ENCODE measurements at places on chromosomes 5 and 9.
A peak's percentile ranks its signal among the peaks of the same experiment; 100 is the strongest.

DNA sequence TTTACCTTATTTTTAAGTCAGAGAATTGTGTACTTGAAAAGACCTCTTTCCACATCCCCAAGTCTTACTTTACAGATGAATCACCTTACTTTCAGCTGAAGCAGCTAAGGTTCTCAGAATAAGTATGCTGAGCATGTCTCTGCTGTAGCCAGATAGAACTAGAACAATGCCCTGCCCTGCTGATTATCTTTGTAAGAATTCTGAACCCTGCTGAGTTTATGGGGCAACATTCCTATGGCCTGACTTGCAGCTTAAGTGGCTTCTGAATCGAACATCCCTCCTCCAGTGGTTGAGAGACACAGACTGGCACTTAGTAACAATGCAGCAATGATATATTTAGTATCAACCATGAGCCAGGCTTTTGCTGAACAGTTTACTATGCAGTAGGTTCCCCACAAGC, 592.0 kb upstream of the WWC1 start:
- peak; percentile 98 for DNase-seq

- no peak for DNase-seq
Measured at GRCh38 chr5:154284433-154284832, 93.9 kb downstream of the GALNT10 start.

GRCh38 chr5:142685418-142686209, at the start of gene FGF1:
Gene FGF1, minus strand, starts transcription at chr5:142686090. Its CDS starts 71,963 bp downstream, at chr5:142614127.
- DNase-seq = no peak

DNA sequence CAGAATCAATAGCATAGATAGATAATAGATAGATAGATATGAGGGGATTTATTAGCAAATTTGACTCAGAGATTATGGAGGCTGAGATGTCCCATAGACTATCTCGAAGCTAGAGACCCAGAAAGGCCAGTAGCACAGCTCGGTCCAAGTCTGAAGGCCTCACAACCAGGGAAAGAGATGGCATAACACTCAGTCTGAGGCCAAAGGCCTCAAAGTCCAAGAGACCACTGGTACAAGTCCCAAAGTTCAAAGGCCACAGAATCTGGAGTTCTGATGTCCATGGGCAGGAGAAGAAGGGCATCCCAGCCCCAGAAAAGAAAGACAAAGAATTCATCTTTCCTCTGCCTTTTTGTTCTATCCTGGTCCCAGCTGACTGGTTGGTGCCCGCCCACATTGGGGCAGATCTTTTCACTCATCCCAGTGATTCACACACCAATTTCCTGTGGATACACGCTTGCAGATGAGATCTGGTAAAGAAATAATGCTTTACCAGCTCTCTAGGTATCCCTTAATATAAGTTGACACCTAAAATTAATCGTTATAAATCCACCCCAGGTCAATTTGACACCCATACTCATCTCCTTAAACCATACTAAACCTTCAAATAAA, 127.8 kb upstream of the FBN2 start:
- no peak for DNase-seq

DNA sequence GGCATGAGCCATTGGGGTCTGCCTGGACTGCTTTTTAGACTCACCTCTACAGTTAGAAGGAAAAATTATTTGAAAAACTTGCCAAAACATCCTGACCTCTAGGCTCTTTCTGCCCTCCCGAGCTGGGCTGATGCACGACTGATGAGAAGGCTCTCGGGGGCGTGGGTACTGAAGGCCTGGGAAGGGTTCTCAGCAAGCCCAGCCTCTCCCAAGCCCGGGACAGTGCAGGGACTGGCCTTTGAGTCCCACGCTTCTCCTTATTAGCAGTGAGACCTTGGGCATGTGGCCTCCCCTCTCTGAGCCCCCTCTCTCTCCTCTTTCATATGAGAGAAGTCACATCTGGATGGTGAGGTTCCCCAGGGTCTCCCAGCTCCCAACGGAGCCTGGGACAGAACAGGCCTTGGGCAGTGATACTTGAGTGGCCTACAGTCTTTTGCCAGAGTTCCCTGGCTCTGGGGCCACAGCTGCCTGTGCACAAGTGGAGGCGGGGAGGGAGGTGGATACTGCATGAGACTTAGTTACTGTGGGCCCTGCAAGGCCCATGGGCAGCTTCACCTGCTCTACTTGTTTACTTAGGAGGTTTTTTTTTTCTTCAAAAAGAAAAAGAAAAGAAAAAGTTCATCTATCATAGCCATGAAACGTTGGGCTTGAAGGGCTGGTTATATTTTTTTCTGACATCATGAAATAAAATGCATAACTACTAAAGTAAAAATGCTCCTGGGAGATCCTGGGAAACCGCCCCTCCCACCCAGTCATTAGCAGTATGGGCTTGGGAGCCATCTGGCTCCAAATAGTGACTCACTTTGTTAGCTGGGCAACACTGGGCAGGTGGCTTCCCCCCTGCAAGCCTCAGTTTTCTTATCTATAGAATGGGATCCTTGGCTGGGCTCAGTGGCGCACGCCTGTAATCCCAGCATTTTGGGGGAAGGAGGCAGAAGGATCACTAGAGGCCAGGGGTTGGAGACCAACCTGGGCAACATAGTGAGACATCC, 139.4 kb downstream of the GAPVD1 start:
- DNase-seq = no peak

GRCh38 chr5:169325273-169325672, 24.3 kb upstream of the SLIT3 start:
- DNase-seq = no peak

- DNase-seq = no peak
Measured at GRCh38 chr9:87885484-87886189, 3.0 kb downstream of the SPATA31E1 start.

DNA sequence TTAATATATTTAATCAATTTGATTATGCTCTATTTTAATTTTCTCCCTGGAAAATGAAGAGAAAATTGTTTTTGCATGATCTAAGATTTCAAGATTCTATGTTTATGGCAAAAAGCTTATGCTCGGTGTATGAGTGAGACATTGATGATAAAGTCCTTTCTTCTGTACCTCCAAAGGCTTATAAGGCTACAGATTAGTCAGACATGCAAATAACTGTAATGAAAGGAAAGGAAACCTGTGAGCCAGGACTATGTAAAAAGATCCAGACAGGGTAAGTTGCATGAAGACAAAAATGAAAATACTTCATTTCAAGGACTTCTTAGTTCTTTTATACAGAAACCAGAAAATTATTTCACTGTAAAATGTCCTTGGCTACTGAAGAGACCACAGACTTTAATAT, 52.2 kb upstream of the EDIL3 start:
- DNase-seq = no peak

- no peak for DNase-seq
Measured at GRCh38 chr5:170701334-170701733, 82.2 kb upstream of the GABRP start.

- no peak for DNase-seq
Measured at GRCh38 chr5:87829217-87829551, 416.5 kb upstream of the CCNH start.

DNA sequence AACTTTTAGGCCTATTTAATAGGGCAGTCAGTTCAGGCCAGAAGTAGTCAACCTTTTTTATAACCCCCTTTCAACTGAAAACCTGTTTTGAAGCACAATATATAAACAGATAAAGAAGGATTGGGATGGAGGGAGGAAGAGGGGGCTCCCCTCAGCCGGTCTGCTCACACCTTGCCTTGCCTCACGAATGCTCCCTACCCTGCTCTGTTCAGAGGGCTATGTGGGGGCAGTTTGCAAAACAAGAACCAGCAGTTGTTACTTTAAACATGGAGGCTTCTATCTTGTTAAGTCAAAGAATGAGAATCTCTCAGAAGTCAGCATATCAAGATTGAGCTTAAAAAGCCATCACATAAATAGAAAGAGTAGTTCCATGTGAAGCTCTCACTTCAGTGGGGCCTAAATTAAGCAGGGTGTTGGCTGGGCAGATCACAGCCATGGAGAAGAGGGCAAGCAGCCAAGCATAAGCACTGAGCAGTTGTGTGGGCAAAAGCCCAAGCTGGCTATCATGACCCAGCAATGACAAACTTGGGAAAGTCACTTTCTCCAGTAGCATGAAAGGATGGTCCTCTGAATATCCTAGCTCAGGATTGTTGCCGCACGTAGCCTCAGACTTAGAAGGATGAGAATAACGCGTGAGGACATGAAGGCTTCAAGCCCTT, 70.6 kb downstream of the ALDH1A1 start:
- no peak for DNase-seq

- DNase-seq = peak; percentile 3
Measured at GRCh38 chr9:128505414-128505765, 871 bp downstream of the GLE1 start.

DNA sequence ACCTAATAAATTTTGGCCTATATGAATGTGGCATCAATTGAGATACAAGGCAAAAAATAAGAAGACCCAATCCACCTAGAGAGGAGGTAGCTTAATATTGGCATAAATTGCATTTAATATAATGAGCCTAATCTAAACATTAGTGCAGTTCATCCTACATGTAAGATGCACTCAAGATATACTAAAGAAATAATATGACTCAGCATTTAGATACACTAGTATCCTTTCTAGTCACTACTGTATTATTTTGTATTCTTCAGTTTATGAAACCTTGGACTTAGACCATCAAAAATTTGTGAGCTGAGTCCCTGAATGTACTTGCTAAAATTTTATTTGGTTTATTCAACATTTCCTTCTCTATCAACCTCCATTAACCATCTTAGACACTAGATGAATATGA, 104.7 kb downstream of the RAB3C start:
- no peak for DNase-seq

DNA sequence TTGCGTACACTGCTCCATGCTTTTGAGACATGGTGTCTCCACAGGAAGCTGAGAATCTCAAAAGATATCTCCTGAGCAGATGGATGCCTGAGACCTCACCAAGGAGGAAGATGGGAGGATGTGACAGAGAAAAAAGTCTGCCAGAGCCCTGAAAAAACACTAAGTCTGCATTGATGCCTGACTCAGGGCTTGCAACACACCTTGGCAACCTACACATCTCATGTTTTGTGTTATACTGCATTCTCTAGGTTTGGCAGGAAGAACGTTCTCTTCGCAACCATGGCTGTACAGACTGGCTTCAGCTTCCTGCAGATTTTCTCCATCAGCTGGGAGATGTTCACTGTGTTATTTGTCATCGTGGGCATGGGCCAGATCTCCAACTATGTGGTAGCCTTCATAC, 19.2 kb downstream of the SLC22A4 start:
- DNase-seq = peak; percentile 26

DNA sequence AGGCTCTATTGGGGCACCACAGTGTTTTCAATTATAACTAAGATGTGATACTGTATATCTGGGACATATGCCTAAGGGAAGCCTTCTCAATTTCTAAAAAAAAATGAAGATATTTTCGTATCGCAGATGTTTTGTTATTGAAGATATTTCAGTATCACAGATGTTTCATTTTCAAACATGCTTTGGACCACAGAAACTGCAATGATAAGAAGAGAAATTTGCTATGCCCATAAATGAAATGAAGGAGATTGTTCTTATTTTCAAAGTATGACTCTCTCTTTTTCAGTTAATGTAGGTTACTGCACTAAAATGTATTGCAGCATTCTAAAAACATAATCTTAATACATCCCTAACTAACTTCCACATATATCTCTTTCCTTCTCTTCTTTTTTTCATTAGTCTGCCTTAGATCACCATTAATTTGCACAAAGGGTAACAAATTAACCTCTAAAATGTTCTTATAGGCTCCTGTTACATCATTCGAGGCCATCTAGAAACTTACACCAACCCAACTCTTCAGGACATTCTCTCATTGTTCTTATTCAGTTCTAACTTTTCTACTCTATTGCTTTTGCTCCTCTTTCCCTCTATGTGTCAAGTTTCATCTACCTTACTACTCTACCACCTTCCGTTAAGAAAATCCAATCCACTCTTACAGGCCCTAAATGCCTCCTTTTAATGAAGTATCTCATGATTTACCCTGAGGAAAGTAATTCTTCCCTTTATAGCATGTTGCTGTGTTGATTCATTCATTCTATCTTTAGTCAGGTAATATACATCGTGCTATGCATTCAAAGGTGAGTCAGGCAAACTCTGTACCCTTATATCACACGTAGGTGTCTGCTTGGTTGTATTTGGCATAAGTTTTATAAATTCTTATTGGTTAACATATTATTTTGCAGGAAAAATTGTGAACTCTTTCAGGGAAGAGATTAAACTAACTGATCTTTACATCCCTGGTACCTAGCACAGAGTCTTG, 70.5 kb downstream of the ST8SIA4 start:
- DNase-seq = no peak

GRCh38 chr5:10118150-10118549, 131.5 kb downstream of the ATPSCKMT start:
- DNase-seq = no peak

GRCh38 chr5:56649569-56649968, 165.8 kb upstream of the MAP3K1 start:
- peak; percentile 44 for DNase-seq

- no peak for DNase-seq
Measured at GRCh38 chr5:108728566-108729241, 19.0 kb upstream of the FER start.

DNA sequence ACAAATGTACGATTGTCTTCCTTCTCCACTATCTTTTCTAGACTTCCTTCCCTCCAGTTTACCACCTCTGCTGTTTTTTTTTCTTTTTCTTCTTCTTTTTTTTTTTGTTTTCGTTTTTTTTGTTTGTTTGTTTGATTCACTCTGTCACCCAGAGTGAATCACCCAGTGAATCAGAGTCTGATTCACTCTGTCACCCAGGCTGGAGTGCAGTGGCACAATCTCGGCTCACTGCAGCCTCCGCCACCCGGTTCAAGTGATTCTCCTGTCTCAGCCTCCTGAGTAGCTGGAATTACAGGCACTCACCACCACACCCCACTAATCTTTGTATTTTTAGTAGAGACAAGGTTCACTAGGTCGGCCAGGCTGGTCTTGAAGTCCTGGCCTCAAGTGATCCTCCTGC, 375.7 kb downstream of the NTRK2 start:
- no peak for DNase-seq

GRCh38 chr5:58452566-58453258, 7.2 kb downstream of the PLK2 start:
- no peak for DNase-seq

GRCh38 chr9:34624475-34625185, 4.2 kb downstream of the ARID3C start:
- no peak for DNase-seq

GRCh38 chr5:80703291-80703690, 48.5 kb upstream of the DHFR start:
- DNase-seq = no peak

DNA sequence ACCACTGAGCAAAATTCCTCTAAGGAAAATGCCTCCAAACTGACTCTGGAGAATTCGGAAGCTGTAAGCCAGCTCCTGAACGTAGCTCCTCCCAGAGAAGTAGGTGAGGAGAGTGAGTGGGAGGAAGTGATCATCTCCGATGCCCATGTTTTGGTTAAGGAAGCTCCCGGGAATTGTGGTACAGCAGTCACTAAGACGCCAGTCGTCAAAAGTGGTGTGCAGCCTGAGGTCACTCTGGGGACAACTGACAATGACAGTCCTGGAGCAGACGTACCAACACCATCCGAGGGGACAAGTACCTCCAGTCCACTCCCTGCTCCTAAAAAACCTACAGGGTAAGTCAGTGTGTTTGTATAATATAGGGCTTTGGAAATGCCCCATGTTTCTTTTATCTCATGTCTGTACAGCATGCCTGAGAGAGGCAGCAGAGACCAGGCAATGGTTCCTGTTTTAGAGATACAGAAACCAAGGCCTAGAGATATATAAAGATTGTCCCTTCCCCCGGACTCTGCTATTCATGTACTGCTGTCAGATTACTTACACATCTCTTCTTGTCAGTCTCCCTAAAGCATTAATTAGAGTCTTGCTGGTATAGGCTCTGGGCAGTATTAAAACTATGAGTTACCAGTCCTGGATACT, 23.9 kb downstream of the HMGXB3 start:
- no peak for DNase-seq

GRCh38 chr5:136080483-136081216, 51.9 kb downstream of the TGFBI start:
- DNase-seq = peak; percentile 57

GRCh38 chr5:143554187-143554717, 150.8 kb upstream of the NR3C1 start:
- peak; percentile 90 for DNase-seq
